ENCODE measurements at places on chromosomes 12 and 14.

- no peak for DNase-seq
These were observed 78.4 kb upstream of the TSPAN8 start for GRCh38 chr12:71236133-71236660.

GRCh38 chr14:75090353-75090752, 20.9 kb downstream of the ZC2HC1C start:
- no peak for DNase-seq

GRCh38 chr14:87252103-87252502, 740.9 kb downstream of the GALC start:
- no peak for DNase-seq

GRCh38 chr14:100557658-100558057, 29.6 kb downstream of the BEGAIN start:
- DNase-seq = no peak

- no peak for DNase-seq
These were observed 154.2 kb upstream of the PARP11 start for GRCh38 chr12:4027412-4027811.

- peak; percentile 49 for DNase-seq
These were observed 48.7 kb downstream of the SCARB1 start for GRCh38 chr12:124814741-124815613.

GRCh38 chr14:22908601-22909000, 10.3 kb downstream of the RBM23 start:
- DNase-seq = no peak

DNA sequence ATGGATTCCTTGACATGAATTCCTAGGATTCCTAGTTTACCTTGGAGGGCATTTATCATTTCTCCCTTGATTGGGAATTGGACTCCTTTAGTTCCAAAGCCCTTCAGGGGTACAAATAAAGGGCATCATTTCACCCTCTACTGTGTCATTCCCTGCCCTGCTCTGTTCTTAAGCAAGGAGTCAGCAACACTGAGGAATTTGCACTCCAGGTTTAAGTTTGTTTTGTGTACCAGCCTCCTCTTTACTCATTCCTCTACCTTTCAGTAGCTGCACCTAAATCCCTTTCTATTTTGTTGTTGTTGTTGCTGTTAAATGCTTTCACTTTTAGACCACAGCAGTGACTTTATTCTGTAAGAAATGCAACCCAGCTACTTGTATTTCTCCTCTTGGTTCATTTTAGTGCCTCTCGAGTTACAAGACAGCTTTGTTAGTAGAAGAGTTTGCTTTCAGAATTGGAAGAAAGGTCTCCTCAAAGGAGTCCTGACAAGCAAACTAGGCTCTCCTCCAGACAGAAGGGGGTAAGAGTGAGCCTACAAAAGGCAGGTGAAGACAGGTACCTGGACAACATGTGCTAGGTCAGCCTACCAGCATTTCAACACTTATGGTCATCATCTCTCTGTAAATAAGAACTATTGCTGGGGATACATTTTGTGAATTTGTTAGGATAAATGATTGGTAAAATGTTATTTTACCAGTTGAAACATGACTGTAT, 90.0 kb downstream of the RMST start:
- DNase-seq = no peak

DNA sequence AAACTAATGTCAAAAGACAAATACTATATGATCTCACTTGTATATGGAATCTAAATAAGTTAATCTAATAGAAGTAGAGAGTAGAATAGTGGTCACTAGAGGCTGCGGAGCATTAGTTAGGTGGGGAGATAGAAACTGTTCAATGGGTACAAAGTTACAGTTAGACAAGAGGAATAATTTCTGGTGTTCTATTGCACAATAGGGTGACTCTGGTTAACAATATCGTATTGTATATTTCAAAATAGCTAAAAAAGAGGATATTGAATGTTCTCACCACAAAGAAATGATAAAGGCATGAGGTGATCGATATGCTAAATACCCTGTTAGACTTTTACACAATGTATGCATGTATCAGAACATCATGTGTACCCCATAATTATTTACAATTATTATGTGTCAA, 42.9 kb downstream of the IGF1 start:
- DNase-seq = no peak

- no peak for DNase-seq
These were observed 19.4 kb downstream of the HHIPL1 start for GRCh38 chr14:99664058-99664936.
